ENCODE measurements at places on chromosomes 5 and 9. TPM values are rescaled to one million over a fixed set of nuclear protein-coding genes. Genes with fewer than 3 reads are reported as not detected.
A peak's percentile ranks its signal among the peaks of the same experiment; 100 is the strongest.

DNA sequence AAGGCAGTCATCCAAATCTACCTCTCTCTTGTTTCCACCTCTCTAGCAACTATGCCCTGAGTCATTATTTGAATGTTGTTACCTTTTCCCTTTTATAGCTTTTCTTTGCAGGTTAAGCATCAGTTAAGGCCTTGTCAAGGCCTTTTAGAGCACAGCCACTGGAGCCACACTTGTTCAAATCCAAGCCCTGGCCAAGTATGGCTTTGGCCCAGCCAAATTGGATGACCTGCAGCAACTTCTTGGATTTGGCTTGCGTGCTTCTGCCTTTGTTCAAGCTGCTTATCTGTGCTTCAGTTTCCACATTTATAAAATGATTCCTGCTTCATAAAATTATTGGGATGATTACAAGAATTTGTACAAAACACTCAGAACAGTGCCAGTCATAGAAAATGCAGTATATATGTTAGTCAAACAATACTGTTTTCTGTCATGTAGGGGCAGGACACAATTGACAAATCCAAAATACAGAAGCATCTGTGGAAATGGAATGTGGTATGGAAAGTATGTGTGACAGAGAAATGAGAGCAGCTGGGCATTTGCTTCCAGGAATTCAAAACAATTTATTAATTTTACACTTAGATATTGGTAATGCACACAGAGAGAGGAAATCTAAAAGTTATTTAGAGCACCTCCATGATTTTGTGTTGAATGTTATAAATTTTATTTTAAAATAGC, 17.9 kb upstream of the RLN1 start:
- DNase-seq, result no peak

GRCh38 chr5:566636-567309, 42.5 kb upstream of the SLC9A3 start:
- DNase-seq, result peak; percentile 14

GRCh38 chr5:167481345-167481744, 810.1 kb upstream of the WWC1 start:
- DNase-seq, result no peak

Gene CFAP77
- not detected for total RNA-seq

Gene SLCO6A1
- not detected for total RNA-seq

- DNase-seq, result no peak
Measured at GRCh38 chr9:23820451-23821374, 5.3 kb downstream of the ELAVL2 start.

- DNase-seq, result no peak
Measured at GRCh38 chr9:101409079-101409477, 10.4 kb downstream of the ZNF189 start.

Gene PALM2AKAP2
- not detected for total RNA-seq

- no peak for DNase-seq
Measured at GRCh38 chr5:72456391-72457074, 50.7 kb downstream of the ZNF366 start.

- DNase-seq, result no peak
Measured at GRCh38 chr9:110742741-110743371, 74.3 kb downstream of the MUSK start.

DNA sequence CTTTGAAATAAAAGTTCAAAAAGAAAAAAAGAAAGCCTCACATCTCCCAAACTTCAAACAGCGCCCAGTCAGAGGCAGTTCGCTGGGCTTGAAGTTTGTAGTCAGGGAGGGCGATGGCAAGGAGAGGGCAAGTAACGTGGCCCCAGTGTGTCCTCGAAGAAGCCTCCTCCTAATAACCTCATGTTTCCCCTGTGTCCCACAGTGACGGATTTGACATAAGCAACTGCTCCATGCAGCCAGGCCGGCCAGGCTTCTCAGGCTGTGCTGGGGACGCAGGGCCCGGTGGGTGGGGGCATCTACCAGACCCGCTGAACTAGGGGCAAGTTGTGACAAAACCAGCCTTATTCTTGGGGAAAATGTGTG, 172.2 kb downstream of the ERCC6L2 start:
- DNase-seq, result no peak

Gene GFRA3
- total RNA-seq, result not detected

Gene SMIM23
- total RNA-seq, result not detected

Gene PHF24
- not detected for total RNA-seq

- no peak for DNase-seq
Measured at GRCh38 chr5:34616651-34617050, 39.5 kb upstream of the RAI14 start.

DNA sequence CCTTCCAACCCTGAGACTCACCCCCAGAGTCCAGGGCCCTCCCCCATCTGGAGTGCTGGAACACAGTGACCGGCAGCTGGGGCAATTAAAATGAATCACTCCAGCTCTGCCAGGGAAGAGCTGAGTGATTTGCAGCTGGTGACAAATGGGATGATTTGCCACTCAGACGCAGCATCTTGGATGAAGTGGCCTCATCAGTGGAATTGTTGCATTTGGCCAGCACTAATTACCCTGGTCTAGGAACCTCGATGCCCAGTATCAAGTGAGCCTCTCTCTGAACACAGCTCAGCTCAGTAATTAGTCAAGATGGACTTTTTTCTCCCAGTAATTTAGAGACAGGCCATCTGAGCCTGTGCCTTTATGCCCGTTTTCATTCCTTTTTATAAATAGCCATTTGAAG, 259.5 kb downstream of the GRIA1 start:
- no peak for DNase-seq

Gene MARCHF11
- not detected for total RNA-seq
